Naive thymus-derived CD4-positive, alpha-beta T cell (primary cell): ENCODE measurements at places on chromosomes 4 and X.

DNA sequence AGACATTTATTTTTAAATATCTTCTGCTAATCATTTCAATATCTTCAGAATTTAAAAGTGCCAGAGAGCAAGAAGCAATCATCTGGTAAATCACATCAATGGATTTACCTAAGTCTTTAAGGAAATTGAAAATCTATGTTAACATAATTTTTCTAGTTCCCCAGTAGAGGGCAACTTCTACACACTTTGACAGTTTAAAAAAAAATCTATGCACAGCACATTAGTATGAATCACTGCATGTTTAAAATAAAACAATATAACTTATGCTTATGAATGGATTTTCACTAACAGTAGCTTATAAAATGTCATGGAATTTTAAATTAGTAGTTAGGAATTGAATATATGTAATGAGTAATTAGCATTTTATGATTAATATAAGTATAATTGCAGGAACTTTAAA, 126.5 kb downstream of the REELD1 start:
- no peak for DNase-seq
- no peak overlapping the region for H3K27ac ChIP-seq
- H3K4me3 ChIP-seq, result no peak overlapping the region
- no peaks in the 10 kb centered on the region for H3K27me3 ChIP-seq
- H3K4me1 ChIP-seq, result no peaks in the 10 kb centered on the region

DNA sequence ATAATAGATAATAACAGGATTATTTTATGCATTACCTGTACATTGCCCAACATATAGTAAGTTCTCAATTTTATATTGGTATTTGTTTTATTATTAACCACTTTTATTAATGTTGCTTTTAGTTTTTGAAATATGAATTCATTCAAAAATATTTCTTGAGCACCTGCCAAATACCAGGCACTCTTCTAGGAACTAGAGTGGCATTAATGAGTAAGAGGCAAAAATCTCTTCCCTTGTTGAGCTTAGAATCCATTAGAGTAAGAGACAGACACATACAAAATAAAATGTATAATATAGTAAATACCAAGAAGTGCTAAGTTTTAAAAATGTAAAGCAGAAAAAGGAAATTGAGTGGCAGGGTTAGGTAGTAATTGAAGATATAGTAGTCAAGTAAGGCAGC, 45.8 kb downstream of the TET2 start:
- no peak overlapping the region for H3K4me3 ChIP-seq
- no peak for DNase-seq
- H3K4me1 ChIP-seq, result no peaks in the 10 kb centered on the region
- no peaks in the 10 kb centered on the region for H3K27me3 ChIP-seq

DNA sequence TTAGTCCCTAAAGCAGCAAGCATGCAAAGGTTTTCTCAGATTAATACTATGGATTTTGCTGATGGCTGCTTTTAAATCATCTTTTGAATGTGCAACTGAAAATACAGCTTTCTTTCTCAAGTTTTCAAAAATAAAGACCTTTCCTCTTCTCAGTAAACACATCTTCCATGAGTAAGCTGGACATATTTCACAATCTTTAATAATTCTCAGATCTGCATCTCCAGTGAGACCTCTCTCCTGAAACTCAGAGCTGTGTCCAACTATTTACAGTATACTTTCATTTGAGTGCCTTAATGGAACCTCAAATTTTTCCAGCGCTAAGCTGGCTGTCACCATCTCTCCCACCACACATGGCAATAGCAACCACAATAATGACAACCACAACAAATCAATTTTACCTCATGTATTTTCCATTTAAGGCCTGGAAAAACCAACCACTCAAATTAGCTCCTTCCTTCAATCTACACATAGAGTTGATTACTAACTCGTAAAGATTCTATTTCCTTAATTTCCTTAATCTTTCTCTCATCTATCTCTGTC, 192.4 kb upstream of the RPL34 start:
- H3K36me3 ChIP-seq, result no peaks in the 10 kb centered on the region
- H3K27me3 ChIP-seq, result no peaks in the 10 kb centered on the region
- H3K4me1 ChIP-seq, result no peaks in the 10 kb centered on the region
- no peak overlapping the region for H3K4me3 ChIP-seq
- H3K27ac ChIP-seq, result no peak overlapping the region

GRCh38 chr4:48193096-48193836, 59.2 kb upstream of the TXK start:
- H3K4me3 ChIP-seq, result no peak overlapping the region
- H3K4me1 ChIP-seq, result no peaks in the 10 kb centered on the region
- no peaks in the 10 kb centered on the region for H3K36me3 ChIP-seq
- H3K27me3 ChIP-seq, result no peaks in the 10 kb centered on the region
- H3K27ac ChIP-seq, result no peak overlapping the region
- no peak for DNase-seq

DNA sequence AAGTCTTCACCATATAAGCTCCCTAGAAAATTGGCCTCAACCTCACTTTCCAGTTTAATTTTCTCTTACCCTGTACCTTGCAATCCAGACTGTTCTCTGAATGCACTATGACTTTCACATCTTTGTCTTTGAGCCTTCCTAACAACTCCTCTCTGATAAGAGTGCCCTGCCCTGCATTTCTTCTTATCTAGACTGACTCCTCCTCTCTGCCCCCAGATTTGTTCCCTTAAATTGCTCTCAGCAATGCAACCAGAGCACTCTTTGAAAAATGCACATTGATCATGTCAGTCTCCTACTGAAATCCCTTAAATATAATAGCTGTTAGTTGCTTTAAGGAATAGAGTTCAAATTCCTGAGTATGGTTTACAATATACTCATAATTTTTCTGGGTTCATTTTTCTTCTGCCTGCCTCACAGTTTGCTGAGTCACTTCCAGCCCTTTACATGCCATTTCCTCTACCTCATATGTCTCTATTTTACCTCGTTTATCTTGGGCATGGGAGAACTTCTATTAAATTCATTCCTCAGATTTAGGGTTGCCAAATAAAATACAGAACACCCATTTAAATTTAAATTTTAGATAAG, 582.7 kb upstream of the AADAT start:
- DNase-seq, result no peak
- H3K36me3 ChIP-seq, result no peaks in the 10 kb centered on the region
- H3K27ac ChIP-seq, result no peak overlapping the region
- no peak overlapping the region for H3K4me3 ChIP-seq

DNA sequence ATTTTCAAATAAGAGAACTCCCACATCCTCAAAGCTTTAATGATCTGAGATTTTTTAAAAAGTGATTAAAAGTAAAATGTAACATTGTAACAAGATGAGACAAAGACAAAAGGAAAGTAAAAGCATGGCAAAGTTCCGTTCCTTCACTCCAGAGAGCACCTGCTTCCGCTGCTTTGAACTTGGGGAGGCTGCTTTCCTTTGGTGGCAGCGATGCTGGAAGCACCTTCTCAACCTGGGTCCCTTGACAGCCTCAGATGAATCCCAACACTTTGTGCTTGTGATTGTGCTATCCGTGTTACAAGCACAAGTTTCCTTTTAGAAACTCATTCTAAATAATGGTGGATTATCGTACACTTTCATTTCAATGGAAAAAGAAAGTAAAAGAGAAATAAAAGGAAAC, 59.7 kb downstream of the HADH start:
- peak; percentile 79 for DNase-seq
- peak overlapping the region; percentile 17 for H3K4me3 ChIP-seq
- H3K27me3 ChIP-seq, result no peaks in the 10 kb centered on the region
- peaks cover 67% of the 10 kb centered on the region for H3K36me3 ChIP-seq

GRCh38 chrX:68693481-68694434, 46.3 kb downstream of the STARD8 start:
- H3K4me1 ChIP-seq, result no peaks in the 10 kb centered on the region
- no peak overlapping the region for H3K4me3 ChIP-seq
- no peaks in the 10 kb centered on the region for H3K27me3 ChIP-seq
- no peaks in the 10 kb centered on the region for H3K36me3 ChIP-seq
- no peak overlapping the region for H3K27ac ChIP-seq

GRCh38 chrX:113919387-113919786, 664.5 kb upstream of the HTR2C start:
- H3K4me1 ChIP-seq, result no peaks in the 10 kb centered on the region
- no peak for DNase-seq
- H3K36me3 ChIP-seq, result no peaks in the 10 kb centered on the region
- H3K27me3 ChIP-seq, result no peaks in the 10 kb centered on the region
- no peak overlapping the region for H3K4me3 ChIP-seq
- H3K27ac ChIP-seq, result no peak overlapping the region

GRCh38 chr4:149972407-149972806, 105.8 kb upstream of the DCLK2 start:
- H3K4me1 ChIP-seq, result no peaks in the 10 kb centered on the region
- DNase-seq, result no peak
- H3K27ac ChIP-seq, result no peak overlapping the region
- no peak overlapping the region for H3K4me3 ChIP-seq
- no peaks in the 10 kb centered on the region for H3K36me3 ChIP-seq
- H3K27me3 ChIP-seq, result no peaks in the 10 kb centered on the region

DNA sequence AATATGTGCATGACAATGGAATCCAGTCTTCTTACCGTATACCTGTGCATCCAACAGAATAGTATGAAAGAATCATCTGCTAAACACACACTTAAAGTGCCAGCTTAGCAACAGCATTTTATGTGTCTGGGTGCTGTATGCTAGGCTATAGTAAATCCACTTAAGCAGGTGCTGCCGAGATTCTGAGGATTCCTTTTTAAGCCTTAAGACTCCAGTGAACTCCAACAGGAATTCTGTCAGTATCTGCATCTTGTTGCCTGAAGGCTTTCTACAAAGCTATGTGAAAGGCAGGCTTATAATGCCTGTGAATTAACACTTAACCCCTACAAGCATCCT, 1076.4 kb upstream of the PABPC4L start:
- no peak for DNase-seq
- no peaks in the 10 kb centered on the region for H3K27me3 ChIP-seq
- H3K4me3 ChIP-seq, result no peak overlapping the region
- H3K27ac ChIP-seq, result no peak overlapping the region

DNA sequence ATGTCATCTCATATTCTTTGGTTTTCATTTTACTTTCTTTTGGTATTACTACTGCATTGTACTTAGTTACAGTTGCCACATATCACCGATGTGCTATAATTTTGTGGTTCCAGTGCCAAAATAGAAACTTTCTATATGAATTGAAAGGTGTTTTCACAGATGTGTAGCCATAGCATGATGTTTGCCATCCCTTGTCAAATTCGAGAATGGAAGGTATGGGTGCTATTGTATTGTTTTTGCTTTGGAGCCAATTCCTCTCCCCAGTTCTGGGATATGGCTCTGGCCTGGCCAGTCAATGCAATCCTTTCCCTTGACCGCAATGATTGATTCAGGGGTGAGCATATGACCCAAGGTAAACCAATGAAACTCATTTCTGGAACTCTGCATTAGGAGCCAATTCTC, 86.2 kb upstream of the RPS6KA3 start:
- no peaks in the 10 kb centered on the region for H3K27me3 ChIP-seq
- H3K36me3 ChIP-seq, result no peaks in the 10 kb centered on the region
- no peak overlapping the region for H3K27ac ChIP-seq
- no peak for DNase-seq
- H3K4me1 ChIP-seq, result no peaks in the 10 kb centered on the region

- no peaks in the 10 kb centered on the region for H3K27me3 ChIP-seq
- no peaks in the 10 kb centered on the region for H3K36me3 ChIP-seq
- no peaks in the 10 kb centered on the region for H3K4me1 ChIP-seq
- H3K4me3 ChIP-seq, result no peak overlapping the region
- H3K27ac ChIP-seq, result no peak overlapping the region
Observed at GRCh38 chr4:147854154-147854553, 122.3 kb downstream of the ARHGAP10 start.

DNA sequence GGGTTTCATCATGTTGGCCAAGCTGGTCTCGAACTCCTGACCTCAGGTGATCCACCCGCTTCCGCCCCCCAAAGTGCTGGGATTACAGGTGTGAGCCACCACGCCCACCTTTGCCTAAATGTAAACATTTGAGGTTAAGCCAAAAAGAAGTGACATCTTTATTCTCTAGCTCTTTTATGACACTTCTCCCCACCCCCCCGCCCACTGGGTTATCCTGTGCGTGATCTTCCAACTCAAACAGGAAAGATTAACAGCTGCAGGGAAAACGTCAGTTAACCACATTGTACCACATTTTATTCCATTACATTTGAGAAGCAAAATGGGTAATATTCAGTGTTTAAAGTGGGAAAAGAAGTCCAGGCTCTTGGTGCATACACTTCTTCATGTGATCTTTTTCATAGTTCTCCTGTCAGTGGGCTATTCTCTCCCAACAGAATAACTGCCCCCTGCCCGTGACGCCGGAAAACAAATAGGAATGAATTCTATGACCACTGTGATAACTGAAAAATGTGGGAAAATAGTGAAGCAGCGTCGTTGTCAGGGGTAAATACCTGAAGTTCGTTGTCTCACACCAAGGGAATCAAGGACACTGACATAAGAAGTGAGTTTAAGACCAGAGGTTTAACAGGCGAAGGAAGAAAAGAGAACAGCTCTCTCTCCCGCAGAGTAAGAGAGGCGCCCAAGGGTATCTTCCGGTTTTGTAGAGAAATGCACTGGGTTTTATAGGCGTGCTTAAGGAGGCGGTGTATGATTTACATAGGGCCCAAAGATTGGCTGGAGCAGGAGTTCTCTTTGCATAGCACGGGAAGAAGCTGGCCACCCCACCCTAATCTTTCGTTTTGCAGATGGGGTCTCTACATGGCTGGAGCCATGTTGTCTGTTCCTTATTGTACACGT, 9.7 kb upstream of the SRD5A3 start:
- H3K27ac ChIP-seq, result no peak overlapping the region
- no peaks in the 10 kb centered on the region for H3K36me3 ChIP-seq
- H3K4me3 ChIP-seq, result no peak overlapping the region
- no peaks in the 10 kb centered on the region for H3K4me1 ChIP-seq
- no peaks in the 10 kb centered on the region for H3K27me3 ChIP-seq
- no peak for DNase-seq

GRCh38 chr4:44965435-44966095, 239.2 kb upstream of the GNPDA2 start:
- no peak overlapping the region for H3K27ac ChIP-seq
- DNase-seq, result no peak
- H3K27me3 ChIP-seq, result no peaks in the 10 kb centered on the region

- no peaks in the 10 kb centered on the region for H3K4me1 ChIP-seq
- no peaks in the 10 kb centered on the region for H3K36me3 ChIP-seq
- no peak overlapping the region for H3K27ac ChIP-seq
- no peaks in the 10 kb centered on the region for H3K27me3 ChIP-seq
Observed at GRCh38 chrX:1360171-1360570, 23.6 kb downstream of the IL3RA start.

DNA sequence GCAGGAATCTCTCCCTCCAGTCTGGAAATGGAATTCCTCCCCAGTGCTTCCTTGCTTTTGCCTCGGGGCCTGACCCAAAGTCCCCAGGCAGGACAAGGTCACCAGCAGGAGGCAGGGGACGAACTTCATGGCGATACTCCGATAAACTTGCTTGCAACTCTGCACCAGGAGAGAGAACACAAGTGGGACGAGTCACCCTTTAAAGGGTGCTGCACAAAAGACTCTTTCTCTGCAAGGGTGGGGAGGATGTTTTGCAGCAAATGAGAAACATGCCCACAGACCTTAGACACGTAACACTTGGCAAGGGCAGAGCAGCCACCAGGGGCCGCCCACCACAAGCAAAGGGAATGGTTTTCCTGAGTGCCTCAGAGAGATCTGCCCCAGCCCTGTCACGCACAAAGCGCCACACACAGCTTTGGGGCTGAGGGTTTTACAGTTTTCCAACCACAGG, at the start of gene FGFBP2:
Gene FGFBP2 (minus strand): TSS at position 175 of the 451 bp plus-strand sequence. CDS start 46 bp downstream, at position 129.
- peak; percentile 57 for DNase-seq
- peaks cover 5% of the 10 kb centered on the region for H3K4me1 ChIP-seq
- H3K27me3 ChIP-seq, result no peaks in the 10 kb centered on the region
- no peak within 1 kb of the TSS for H3K4me3 ChIP-seq
- no peak within 1 kb of the TSS for H3K27ac ChIP-seq
